ENCODE measurements at places on chromosomes 7 and 10.
A peak's percentile ranks its signal among the peaks of the same experiment; 100 is the strongest.

GRCh38 chr7:105309235-105310169, 79.2 kb downstream of the SRPK2 start:
- DNase-seq, result peak; percentile 30

DNA sequence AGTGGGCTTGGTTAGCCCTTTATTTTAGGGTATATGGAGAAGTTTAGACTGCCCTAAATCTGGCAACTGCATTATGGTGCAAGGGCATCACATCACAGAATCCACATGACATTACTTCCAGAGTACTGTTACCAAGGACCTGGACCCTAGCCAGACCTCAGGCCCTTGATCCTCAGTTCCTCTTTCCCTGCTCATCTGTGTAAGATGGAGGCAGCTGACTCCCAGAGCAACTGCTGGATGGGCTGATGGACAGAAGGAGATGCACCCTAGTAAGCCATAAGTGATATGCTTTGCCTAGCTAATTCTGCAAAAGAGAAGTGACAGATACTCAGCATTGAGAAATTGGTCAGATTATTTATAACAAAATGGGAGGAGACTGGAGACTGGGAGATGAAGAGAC, 131.7 kb downstream of the DYNC1I1 start:
- no peak for DNase-seq

GRCh38 chr10:127216786-127217185, 20.4 kb upstream of the INSYN2A start:
- DNase-seq, result no peak

- DNase-seq, result no peak
These were observed 3.9 kb downstream of the MDH2 start for GRCh38 chr7:76051840-76052239.

GRCh38 chr10:1209355-1209979, 153.3 kb downstream of the WDR37 start:
- no peak for DNase-seq

GRCh38 chr10:68272833-68273232, 40.9 kb upstream of the ATOH7 start:
- no peak for DNase-seq

DNA sequence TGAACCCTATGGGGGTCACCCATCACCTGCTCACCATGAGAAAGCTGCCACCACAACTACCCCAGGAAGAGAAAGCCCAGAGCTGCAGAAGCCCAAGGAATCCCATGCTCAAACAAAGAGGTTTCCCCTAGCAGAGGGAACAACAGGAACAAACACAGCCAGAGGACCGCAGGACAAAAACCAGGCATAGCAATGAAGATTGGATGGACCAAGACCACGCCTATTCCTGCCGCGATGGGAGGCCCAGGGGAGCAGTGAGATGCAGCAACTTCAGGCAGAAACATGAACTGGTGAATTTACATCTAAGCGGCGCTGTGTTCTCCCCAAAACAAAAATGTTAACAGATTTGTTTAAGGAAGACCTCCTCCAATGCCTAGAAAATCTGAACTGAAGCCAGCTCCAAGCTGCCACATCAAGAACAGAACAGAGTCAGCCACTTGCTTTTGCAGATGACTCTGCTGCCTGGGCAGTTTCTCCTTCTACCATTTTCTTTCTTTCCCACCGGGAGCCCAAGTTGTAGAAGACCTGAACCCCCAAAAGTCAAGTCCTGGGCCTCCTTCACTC, 134.2 kb upstream of the NEBL start:
- no peak for DNase-seq

DNA sequence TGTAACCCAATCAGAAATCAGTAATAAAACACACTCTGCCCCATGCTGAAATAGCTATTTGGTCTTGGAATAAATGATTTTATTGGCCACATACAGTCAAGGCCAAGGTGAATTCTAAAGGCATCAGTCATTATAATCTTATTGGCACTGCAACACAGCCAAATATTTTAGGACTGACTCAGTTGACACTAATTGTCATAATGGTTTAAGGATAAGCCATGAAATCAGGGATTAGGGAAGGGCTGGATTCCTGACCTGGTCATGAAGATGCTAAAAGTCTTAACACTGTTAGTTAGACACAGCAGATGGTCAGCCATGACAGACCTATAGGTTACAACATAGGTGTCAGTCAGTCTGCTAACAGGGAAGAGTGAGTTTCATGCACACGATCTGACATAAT, 330.3 kb upstream of the NPSR1 start:
- no peak for DNase-seq

DNA sequence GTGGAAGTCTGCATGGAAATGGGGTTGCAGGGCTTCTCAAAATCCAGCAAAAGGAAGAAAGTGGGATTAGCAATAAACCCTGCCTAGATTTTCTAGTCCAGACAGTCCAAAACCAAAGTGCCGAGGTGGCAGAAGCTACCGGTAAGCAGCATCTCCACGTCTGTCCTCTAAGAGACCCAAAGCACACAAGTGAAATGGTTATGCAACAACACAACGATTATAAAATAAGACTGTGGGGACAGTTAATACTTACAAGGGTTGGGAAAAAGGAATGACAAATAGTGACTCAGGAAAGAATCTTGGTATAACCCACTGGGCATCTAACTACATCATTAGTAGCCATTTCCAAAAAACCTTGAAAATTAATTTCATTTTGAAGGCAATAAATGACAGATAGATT, 24.7 kb downstream of the CREB3L2 start:
- DNase-seq, result no peak

GRCh38 chr10:89644691-89644966, 413 bp downstream of the PANK1 start:
- no peak for DNase-seq

Measured in NB4 (cell line).